Naive thymus-derived CD4-positive, alpha-beta T cell (primary cell): ENCODE measurements at places on chromosomes 6 and 20. TPM values are rescaled to one million over a fixed set of nuclear protein-coding genes. Genes with fewer than 3 reads are reported as not detected.
A peak's percentile ranks its signal among the peaks of the same experiment; 100 is the strongest.

TPD52L2 gene
- 67.4 TPM for polyA plus RNA-seq

SAMD5 gene
- polyA plus RNA-seq = not detected

DNA sequence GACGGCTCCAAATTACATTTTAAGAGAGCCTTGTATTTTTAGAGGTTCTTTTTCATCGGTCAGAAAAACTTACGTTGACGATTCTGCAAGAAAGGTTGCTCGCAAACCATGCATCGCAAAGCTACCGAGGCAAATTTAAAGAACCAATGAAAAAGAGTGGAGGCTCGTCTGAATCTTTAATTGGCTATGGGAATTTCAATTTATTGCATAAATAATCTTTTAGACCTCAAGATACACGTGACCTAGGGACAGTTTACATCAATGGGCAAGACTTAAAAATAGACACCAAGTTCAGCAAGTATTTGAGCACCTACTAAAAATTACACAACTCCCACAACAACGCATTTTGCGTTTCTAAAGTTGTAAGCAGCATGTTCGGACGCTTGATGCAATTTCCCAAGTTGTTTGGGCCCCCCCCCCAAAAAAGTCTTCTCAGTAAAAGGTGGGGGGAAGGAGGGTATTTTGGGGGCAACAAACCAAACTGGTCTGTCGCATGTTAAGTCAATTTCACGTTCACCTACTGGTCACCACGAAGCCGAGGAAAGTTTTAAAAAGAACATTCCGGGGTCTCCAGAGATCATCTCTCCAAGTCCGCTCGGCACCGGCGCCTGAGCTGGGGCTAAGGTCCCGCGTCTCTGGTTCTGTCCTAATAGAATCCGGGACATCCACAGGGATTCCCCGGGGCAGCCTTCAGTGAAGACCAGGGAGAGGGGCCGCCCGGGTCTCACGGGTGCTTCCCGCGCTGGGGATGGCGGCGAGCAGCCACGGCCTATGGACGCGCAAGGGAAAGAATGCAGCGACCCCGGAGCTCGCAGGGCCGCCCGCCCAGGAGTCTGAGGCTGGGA is 851 bp downstream of the SNX5 start:
- H3K4me1 ChIP-seq = peaks cover 59% of the 10 kb centered on the region
- no peak for DNase-seq
- no peaks in the 10 kb centered on the region for H3K36me3 ChIP-seq
- peak overlapping the region; percentile 91 for H3K4me3 ChIP-seq
- H3K27me3 ChIP-seq = no peaks in the 10 kb centered on the region
- peak overlapping the region; percentile 96 for H3K27ac ChIP-seq

GRCh38 chr6:165704045-165704748 is 41.2 kb upstream of the PDE10A start:
- H3K4me1 ChIP-seq = no peaks in the 10 kb centered on the region
- H3K36me3 ChIP-seq = no peaks in the 10 kb centered on the region
- no peak for DNase-seq

ELOVL5 gene
- polyA plus RNA-seq = 52.5 TPM

GRCh38 chr6:24273096-24273870 is 84.6 kb downstream of the DCDC2 start:
- no peaks in the 10 kb centered on the region for H3K4me1 ChIP-seq
- no peak for DNase-seq
- H3K27me3 ChIP-seq = no peaks in the 10 kb centered on the region
- no peak overlapping the region for H3K4me3 ChIP-seq
- no peaks in the 10 kb centered on the region for H3K36me3 ChIP-seq
- H3K27ac ChIP-seq = no peak overlapping the region

- DNase-seq = no peak
- H3K36me3 ChIP-seq = no peaks in the 10 kb centered on the region
- H3K4me3 ChIP-seq = no peak overlapping the region
These were observed 83.4 kb downstream of the BMP6 start for GRCh38 chr6:7809346-7809745.

- H3K27ac ChIP-seq = no peak overlapping the region
- H3K36me3 ChIP-seq = no peaks in the 10 kb centered on the region
- H3K27me3 ChIP-seq = no peaks in the 10 kb centered on the region
- no peak overlapping the region for H3K4me3 ChIP-seq
- H3K4me1 ChIP-seq = no peaks in the 10 kb centered on the region
These were observed 68.6 kb downstream of the PKIB start for GRCh38 chr6:122678841-122679240.

DNA sequence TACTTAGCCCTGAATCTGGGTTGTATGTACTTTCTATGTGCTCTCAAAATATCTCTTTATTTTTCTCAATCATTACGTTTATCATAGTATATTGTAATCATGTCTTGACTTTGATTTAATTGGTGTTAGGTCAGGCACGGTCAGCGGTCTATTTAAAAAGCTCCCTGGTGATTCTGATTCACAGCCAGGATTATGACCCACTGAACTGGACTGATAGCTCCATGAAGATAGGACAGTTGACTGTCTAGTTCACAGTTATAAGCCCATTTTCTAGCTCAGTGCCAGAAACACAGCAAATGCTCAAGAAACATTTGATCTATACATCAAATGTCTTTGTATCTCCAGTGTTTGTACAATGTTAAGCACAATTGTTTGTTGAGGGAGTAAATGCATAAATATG is 111.5 kb upstream of the CCN2 start:
- peaks cover 2% of the 10 kb centered on the region for H3K27me3 ChIP-seq
- no peak overlapping the region for H3K27ac ChIP-seq
- H3K4me3 ChIP-seq = no peak overlapping the region
- no peak for DNase-seq
- H3K36me3 ChIP-seq = no peaks in the 10 kb centered on the region

XKR7 gene
- polyA plus RNA-seq = not detected

- no peaks in the 10 kb centered on the region for H3K4me1 ChIP-seq
- no peak overlapping the region for H3K4me3 ChIP-seq
- DNase-seq = no peak
These were observed 28.3 kb downstream of the ZC3H12D start for GRCh38 chr6:149456311-149457021.

DNA sequence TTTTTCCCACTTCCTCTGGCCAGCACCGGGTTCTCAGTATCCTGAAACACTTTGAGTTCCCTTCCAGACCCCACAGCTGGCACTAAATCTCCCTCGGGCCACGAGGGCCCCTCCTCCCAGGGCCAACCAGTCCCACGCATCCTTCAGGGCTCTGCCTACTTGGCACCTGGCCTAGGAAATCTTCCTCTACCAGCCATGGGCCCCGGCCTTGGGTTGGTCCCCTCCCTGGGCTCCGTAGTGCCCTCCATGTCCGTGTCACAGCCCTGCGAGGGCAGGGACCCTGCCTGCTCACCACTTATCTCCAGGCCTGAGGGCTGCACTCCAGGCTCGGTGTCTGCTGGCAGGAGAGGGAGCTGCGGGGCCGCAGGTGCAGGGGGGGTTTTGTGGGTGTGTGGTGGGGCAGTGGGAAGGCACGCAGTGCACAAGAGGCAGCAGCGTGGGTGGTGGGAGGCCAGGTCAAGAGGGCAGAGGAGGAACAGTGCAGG is 48.8 kb upstream of the CDH22 start:
- no peak for DNase-seq
- H3K27me3 ChIP-seq = no peaks in the 10 kb centered on the region
- peaks cover 25% of the 10 kb centered on the region for H3K4me1 ChIP-seq
- H3K27ac ChIP-seq = peak overlapping the region; percentile 63
- H3K4me3 ChIP-seq = no peak overlapping the region
- H3K36me3 ChIP-seq = peaks cover 46% of the 10 kb centered on the region

KHDC1L gene
- not detected for polyA plus RNA-seq

DNA sequence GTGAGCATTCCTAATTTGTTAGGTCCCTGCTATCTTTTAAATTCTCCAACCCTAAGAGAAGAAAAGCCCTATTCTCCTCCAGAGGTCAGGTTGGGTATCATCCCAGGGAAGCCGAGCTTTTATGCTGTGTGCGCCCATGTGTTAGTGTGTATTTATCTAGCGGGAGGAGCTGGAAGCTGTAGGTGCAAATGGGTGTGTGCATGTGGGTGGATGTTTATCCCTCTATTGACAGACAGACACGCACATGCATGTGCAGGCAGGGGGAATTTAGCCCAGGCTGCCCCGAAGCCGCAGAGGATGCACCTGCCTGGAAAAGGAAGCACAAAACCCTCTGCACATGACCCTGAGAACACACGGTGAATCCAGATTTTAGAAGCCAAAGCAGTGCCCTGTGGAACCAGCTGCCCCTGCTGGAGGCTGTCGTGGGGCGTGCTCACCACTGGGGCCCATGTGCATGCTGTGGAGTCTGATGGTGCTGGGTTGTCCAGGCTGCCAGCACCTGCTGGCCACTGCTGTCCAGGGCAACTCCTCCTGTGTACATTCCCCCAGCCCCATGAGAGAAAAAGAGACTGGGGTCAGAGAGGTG is 397.5 kb downstream of the TAF4 start:
- no peak overlapping the region for H3K27ac ChIP-seq
- no peak overlapping the region for H3K4me3 ChIP-seq
- H3K36me3 ChIP-seq = no peaks in the 10 kb centered on the region

MLN gene
- polyA plus RNA-seq = not detected

- peaks cover 3% of the 10 kb centered on the region for H3K27me3 ChIP-seq
- no peak overlapping the region for H3K27ac ChIP-seq
- H3K36me3 ChIP-seq = no peaks in the 10 kb centered on the region
- H3K4me1 ChIP-seq = no peaks in the 10 kb centered on the region
- no peak for DNase-seq
These were observed 8.7 kb upstream of the CCN5 start for GRCh38 chr20:44706301-44707017.
